Activated T-cell treated with anti-CD3 and anti-CD28 coated beads, Interleukin-2, amount 50 U/mL, for 72 hours (primary cell): ENCODE measurements at places on chromosomes 12 and 14.

DNA sequence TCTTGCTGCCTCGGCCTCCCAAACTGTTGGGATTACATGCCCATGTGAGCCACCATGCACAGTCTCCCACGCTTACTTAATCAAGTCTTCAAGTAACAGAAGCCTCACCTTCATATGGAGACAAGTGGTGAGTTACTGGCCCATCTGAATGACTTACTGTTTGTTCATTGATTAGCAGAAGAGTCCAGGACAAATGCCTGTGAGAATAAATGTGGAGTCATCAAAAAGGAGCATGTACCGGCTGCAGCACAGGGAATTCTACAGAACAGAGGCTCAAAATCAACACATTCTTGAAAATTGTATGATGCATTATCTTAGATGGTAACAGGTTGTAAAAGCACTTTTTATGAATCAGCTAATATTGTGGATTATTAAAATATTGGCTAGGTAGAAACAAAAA, 72.5 kb upstream of the FERMT2 start:
- no peak for DNase-seq

DNA sequence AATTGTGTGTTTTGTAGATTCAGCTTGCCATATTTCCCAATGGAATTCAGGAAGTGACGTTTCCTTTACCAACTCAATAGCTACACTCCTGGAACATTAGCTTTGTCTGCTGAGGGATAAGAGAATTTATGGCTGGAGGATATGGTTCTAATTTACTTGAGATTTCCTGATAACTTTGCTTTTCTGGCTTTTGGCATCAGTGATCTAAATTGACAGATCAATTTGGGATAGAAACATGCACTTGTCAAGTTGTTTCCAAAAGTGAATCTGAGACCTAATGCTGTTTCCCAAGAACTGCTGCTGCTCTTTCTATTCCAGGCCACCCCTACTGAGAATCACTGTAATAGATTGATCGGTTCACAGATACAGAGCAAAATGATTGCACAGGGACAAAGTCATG, 43.2 kb downstream of the MGAT4C start:
- no peak for DNase-seq

DNA sequence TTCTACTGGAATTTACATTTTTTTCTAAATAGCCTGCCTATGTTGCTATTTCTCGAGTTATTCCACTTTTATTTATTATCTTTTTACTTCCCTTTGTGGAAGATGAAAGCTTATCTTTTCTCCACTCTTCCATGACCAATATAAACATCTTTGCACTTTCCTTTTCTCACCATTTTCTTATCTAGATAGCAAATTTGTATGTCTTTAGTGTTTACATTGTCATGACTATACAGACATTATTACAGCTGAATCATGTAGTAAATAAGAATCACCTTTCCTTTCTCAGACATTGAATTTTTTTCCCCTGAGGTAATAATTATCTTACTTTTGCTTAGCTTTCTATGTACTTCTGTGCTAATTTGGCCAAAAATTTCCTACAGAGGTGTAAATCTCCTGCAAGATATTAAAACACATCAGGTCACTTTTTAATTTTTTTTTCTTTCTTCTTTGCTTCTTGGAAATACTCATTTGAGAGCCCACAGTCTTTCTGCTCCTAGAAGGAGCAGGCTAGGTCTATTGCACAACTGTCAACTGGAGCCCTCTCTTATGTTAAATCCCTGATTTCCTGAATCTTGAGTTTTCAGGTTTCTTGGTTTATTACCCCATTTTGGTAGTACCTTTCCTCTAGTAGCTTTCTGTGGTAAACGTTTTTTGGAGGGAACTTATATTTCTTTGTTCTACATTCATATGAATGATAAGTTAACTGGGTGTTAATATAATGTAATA, 109.0 kb upstream of the ATP2B1 start:
- DNase-seq: no peak

DNA sequence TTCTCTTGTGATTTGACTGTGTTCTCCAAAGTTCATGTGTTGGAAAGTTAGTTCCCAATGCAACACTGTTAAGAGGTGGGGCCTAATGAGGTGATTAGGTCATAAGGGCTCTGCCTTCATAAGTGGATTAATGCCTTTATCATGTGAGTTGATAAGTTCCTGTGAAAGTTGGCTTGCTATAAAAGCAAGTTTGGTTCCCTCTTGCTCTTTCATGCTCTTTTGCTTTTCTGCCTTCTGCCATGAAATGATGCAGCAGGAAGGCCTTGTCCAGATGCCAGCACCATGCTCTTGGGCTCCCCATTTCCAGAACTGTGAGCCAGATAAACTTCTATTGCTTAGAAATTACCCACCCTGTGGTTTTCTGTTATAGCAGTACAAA, 41.9 kb downstream of the SLC16A7 start:
- no peak for DNase-seq

DNA sequence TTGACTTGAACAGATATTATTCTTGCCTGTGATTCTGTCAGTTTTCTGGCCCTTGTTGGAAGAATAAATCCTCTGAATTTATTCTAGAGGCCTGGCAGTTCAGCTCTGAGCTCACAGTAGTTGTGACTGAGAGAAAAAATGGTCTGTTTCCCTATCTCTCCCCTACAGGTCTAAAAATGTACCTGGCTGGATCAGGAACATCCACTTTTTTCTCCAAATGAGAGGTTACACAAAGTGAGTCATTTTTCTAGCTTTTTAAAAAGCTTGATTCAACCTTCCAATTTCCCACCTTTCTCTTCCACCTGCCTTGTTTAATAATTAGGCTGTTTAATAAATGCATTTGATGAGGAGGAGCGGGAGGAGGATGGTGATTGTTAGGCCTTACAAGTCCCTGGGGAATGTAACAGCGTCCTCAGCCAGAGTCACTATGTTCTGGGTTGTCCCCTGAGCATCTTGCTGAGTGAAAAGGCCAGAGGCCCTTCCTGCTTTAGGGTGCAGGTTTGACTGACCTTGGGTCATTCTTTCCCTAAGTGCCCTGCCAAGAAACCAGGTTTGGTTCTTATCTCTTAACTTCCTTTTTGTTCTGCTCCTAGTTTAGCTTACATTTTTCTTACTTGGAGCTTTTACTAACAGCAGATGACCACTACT, 91.7 kb upstream of the FUT8 start:
- no peak for DNase-seq

GRCh38 chr12:24025153-24025798, 75.8 kb upstream of the SOX5 start:
- no peak for DNase-seq

DNA sequence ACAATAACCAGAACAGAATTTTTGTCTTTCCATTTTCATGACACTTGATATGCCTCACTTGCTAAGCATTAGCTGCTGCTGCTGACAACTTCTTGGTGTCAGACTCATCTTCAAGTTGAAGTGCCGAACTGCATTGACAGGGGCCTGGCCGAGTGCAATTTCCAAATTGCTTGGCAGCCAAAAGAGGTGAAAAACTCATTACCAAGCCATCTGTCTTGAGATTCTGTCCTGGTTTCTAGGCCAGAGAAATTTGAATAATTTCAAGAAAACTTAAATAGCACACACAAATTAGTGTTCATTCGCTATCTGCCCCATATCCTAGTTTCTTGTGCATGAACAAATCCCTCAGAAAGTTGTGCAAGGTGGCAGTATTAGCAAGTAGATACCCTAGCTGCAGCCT, 165.3 kb upstream of the RASSF8 start:
- no peak for DNase-seq

GRCh38 chr14:93096691-93097322, 18.9 kb downstream of the ITPK1 start:
- DNase-seq: no peak

- peak; percentile 15 for DNase-seq
These were observed 2.9 kb downstream of the MMP17 start for GRCh38 chr12:131830914-131831571.

- no peak for DNase-seq
These were observed 193.6 kb upstream of the GARIN6 start for GRCh38 chr12:99453836-99454538.

GRCh38 chr14:35155962-35156361, 33.6 kb downstream of the PRORP start:
- DNase-seq: no peak

DNA sequence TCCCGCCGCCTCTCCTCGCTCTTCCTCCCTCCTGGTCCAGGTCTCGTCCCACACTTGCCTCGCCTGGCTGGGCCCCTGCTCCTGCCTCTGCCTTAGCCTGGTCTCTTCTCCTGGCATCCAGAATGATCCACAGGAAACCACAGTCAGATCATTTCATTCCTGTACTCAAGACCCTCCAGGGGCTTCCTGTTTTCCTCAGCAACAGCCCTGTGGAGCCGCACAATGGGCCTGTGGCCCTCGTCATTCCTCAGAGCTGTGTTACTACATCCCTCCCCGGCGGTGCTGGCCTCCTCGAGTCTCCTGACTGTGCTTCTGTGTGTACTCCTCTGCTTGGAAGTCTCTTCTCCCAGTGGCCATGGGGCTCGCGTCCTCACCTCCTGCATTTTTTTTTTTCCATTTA, 20.1 kb downstream of the ATP6V0A2 start:
- no peak for DNase-seq

GRCh38 chr12:6020930-6021329, 75.9 kb upstream of the ANO2 start:
- no peak for DNase-seq

DNA sequence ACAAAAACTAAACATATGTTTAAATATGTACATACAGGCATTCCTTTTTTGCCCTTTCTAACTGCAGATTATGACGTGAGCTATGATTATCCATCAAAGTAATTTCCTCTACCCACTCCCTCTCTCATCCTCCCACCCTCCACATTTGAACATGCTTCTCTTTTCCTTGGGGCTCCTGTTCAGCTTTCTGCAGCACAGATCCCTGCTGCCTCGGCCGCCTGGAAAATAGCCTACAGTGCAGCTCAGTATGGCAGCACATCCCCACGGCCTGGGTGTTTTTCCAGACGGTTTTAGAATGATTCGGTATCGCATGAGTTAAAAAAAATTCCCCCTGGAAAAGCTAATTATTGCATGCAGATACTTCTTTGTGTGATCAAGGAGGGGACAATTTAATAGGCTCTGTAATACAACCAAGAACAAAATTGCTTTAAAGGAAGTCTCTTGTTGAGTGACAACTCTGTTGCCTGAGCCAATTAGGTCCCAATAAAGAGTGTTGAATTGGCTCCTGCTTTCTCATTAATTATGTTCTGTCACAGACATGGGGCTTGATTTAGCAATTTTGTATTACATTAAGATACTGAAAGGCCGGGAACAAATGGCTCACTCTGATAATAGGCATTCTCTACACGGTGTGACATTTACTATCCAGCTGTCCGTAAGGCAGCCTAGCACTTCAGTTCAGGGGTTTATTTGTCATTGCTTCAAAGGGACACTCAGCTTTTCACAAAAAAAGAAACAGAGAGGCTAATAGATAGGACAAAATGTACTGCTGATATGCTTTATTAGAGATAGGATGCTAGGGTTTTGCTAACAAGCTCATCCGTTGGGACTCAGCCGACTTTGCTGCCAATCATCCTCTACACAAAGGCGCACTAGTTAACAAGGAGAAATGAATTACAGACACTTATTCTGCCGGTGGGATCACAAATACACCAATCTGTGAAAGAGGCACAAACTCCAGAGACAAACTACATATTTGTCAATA, 285.8 kb upstream of the G2E3 start:
- no peak for DNase-seq

GRCh38 chr14:83899706-83900105, 1630.2 kb upstream of the FLRT2 start:
- DNase-seq: no peak

- DNase-seq: no peak
These were observed 79.8 kb upstream of the DIO2 start for GRCh38 chr14:80291101-80291500.

DNA sequence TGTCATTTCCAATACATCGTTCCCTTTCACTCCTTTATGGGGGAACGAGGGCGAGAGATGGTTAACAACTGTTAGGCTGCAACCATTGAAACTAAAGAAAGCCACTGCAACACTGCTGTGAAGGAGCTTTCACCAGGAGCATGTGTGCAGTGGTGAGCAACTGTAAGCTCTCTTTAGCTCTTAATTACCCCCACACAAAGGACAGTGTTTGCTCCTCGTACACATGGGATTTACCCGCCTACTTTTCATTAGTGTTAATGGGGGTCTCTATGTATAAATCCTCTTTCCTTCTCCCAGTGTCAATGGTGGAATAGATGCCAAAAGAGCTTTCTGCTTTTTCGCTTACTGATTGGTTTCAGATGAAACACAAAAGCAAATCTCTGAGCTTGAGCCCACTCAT, 343.1 kb downstream of the FLRT2 start:
- no peak for DNase-seq

- DNase-seq: no peak
These were observed 6.5 kb downstream of the TMEM119 start for GRCh38 chr12:108591267-108591980.

- DNase-seq: no peak
These were observed 6.3 kb upstream of the NFE2 start for GRCh38 chr12:54306925-54307741.

- DNase-seq: no peak
These were observed 368.6 kb downstream of the DAD1 start for GRCh38 chr14:22220427-22220826.

GRCh38 chr12:131687346-131688125, 23.4 kb upstream of the SFSWAP start:
- no peak for DNase-seq

GRCh38 chr12:104769144-104769561, 188.9 kb downstream of the SLC41A2 start:
- DNase-seq: no peak

GRCh38 chr14:78610994-78611393, 440.8 kb downstream of the NRXN3 start:
- no peak for DNase-seq

DNA sequence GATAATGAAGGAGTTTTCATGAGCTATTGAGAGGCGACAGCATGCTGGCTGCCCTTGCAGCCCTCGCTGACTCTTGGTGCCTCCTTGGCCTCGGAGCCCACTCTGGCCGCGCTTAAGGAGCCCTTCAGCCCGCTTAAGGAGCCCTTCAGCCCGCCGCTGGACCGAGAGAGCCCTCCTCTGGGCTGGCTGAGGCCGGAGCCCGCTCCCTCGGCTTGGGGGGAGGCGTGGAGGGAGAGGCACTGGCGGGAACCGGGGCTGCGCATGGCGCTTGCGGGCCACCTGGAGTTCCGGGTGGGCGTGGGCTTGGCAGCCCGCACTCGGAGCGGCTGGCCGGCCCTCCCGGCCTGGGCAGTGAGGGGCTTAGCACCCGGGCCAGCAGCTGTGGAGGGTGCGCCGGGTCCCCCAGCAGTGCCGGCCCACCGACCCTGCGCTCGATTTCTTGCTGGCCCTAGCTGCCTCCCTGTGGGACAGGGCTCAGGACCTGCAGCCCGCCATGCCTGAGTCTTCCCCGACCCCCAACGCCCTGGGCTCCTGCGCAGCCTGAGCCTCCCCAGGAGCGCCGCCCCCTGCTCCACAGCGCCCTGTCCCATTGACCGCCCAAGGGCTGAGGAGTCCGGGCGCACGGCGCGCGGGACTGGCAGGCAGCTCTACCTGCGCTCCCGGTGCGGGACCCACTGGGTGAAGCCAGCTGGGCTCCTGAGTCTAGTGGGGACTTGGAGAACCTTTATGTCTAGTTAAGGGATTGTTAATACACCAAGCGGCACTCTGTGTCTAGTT, 20.1 kb upstream of the PAWR start:
- DNase-seq: no peak

- DNase-seq: no peak
These were observed 183.8 kb upstream of the ARHGAP5 start for GRCh38 chr14:31893221-31893757.
